ENCODE measurements at places on chromosomes 1 and 21. TPM values are rescaled to one million over a fixed set of nuclear protein-coding genes. Genes with fewer than 3 reads are reported as not detected.

NBPF10 gene
- 0.64 TPM for total RNA-seq

DNA sequence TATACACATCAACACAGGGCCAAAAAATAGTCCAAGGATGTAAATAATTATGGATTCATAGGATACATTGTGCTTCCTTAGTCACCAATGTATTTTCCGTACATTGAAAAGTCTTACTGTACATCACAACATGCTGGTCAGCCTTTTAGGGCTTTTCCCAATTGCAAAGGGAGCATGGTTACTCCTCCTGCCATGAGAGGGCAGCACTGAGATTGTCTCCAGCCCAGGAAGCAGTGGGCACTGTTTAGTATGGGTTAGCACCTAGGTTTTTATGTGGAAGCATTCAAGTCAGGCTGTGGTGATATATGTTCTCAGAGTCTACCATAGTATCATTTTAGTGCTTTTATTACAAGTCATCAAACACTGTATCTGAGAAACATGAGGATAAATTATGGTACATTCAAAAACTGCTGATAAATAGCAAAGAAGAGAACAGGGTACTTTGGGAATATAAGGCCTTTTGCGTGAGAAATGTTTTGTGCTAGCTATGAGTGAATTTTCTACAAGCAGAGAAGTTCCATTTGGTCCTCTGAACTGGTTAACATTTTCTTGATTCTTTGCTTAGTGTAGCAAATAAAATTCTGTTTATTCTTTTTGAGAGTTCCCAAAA is 34.0 kb downstream of the ST6GALNAC5 start:
- H3K27ac ChIP-seq, result no peak overlapping the region
- DNase-seq, result peak; percentile 32
- no peaks in the 10 kb centered on the region for H3K4me1 ChIP-seq
- no peak overlapping the region for H3K4me3 ChIP-seq

DNA sequence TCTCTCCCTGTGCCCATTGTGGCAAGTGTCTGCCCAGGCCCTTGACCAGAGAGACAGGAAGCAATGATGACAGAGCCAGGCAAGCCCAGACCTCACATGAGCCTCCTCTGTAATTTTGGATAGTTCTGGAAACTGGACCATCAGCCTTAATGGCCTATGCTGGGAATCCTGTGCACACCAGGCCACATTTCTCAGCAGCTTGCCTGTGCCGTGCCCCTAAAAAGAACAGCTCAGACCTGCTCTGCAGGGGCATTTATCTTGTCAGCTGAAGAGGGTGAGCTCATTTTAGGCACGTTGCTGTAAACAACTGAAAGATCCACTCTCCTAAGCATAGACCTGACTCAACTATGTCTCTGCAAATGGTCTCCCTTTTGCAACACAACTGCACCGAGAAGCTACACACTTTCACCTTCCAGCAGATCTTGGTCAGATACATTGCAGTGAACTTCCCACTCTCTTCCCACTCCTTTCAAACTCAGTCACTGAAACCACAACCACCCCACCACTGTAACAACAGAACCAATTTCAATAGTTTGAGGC is 53.5 kb upstream of the BACH1 start:
- H3K27me3 ChIP-seq, result no peaks in the 10 kb centered on the region
- H3K27ac ChIP-seq, result peak overlapping the region; percentile 13
- peaks cover 9% of the 10 kb centered on the region for H3K4me1 ChIP-seq
- no peak overlapping the region for H3K4me3 ChIP-seq
- no peak for DNase-seq
- H3K36me3 ChIP-seq, result no peaks in the 10 kb centered on the region

CD2 gene
- total RNA-seq, result 291 TPM

- H3K36me3 ChIP-seq, result no peaks in the 10 kb centered on the region
- peaks cover 17% of the 10 kb centered on the region for H3K4me1 ChIP-seq
- H3K27ac ChIP-seq, result peak overlapping the region; percentile 0
- DNase-seq, result no peak
Measured at GRCh38 chr21:45476582-45476981, 65.7 kb downstream of the SLC19A1 start.
